NCI-H187 (cell line): ENCODE measurements at places on chromosomes 11 and 22.

DNA sequence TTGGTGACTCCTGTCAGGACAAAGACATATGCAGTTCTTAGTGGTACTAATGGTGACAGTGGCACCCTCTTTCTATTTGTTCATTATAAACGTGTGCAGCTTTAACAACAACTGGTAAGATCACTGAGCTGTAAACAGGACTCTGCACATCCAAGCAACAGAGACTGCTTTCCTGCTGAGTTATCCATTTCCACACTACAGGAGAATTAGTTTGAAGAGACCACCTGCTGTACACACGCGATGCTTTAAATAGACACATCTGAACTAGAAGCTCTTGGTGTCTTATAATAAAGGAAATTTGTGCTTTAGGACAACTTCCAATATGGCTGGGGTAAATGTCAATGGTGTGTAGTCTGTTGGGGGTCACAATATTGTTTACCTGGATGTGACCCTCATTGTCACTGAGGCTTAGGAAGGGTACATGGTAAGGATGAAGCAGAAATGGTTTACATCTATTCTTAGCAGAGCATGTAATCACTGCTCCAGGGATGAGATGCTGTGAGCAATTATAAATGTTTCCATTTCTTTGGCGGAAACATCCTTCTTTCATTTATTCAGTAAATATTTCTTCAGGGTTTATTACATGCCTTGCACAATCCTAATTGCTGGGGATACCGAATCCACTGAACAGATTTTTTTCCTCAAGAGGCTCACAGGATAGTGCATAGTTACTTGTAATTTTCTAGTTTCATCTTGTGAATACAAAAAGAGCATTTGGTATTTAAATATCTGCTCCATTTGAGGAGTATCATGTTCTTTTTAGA lies 354.0 kb upstream of the CCDC90B start:
- peak; percentile 51 for DNase-seq

- no peak for DNase-seq
These were observed at the start of gene PANX3 for GRCh38 chr11:124611064-124611463. TSS of gene PANX3 (plus strand) at chr11:124611428. CDS start at chr11:124611557, 129 bp downstream.

GRCh38 chr22:45246060-45246985 lies 5.6 kb upstream of the KIAA0930 start:
- no peak for DNase-seq

DNA sequence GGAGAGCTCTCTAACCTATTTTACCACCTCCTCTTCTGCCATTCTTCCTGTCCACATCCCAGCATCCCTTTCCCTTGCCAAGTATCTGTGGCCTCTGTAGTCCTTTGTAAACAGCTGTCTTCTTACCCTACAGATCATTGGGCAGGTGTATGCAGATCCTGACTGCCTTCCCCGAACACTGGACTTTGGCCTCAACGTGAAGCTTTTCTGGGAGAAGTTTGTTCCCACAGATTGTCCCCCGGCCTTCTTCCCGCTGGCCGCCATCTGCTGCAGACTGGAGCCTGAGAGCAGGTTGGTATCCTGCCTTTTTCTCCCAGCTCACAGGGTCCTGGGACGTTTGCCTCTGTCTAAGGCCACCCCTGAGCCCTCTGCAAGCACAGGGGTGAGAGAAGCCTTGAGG lies 17.3 kb downstream of the PIK3IP1 start:
- no peak for DNase-seq

DNA sequence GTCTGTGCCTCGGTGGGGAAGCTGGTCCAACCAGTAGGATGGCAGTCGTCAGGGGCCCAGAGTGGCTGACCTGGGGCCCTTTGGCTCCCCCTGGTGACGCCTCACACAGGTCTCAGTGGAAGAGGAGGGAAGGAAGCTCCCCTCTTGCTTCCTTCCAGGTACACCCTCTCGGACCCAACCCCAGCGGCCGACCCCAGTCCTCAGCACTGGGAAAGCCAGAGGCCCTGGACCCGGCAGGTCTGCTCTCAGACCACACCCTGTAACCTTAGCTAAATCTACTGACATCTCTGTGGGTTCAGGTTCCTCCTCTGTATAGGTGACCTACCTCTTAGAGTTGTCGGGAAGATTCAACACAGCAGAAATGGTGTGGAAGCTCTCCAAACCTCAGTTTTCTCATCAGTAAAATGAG lies 3.4 kb upstream of the SCUBE1 start:
- peak; percentile 14 for DNase-seq

- no peak for DNase-seq
These were observed 5.3 kb downstream of the TBCEL start for GRCh38 chr11:121029153-121029552.

- no peak for DNase-seq
These were observed 25.1 kb upstream of the TPH1 start for GRCh38 chr11:18071098-18071705.

GRCh38 chr11:36077886-36078685 lies 134.2 kb downstream of the LDLRAD3 start:
- no peak for DNase-seq

- DNase-seq, result no peak
These were observed 367.1 kb upstream of the B3GAT1 start for GRCh38 chr11:134779179-134779578.

GRCh38 chr22:30325724-30326254 lies 952 bp downstream of the TBC1D10A start:
- no peak for DNase-seq

DNA sequence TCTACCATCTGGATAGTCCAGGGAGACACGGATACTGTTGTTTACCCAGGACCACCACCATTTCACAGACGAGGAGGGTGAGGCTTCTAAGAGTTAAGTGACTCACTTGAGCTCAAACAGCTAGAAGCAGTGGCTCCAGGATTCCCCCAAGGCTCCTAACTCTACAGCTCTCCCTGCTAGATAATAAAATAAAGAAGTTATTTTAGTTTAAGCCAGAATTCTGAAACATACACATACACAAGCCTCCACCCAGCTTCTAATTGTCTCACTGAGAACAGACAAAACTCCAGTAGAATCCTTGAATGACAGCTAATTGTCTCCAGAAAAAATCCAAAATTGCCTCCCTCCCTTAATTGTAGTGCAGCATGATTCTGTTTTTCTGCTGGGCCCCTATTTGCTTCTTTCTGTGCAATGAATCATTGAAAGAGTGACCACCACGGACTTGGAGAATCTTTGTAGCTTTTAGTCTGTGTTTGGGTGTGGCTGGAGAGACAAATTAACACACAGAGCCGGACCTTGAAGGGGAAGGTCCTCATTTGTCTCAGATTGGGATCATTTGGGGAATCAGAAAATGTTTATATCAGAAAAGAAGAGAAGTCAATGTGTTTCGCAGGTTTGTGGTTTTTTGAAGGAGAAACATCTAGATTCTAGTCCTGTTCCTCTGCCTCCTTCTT lies 64.9 kb downstream of the COMMD9 start:
- no peak for DNase-seq

GRCh38 chr22:43343262-43343669 lies at the start of gene SCUBE1:
TSS of gene SCUBE1 (minus strand) at chr22:43343372. CDS start at chr22:43343261, 111 bp downstream.
- no peak for DNase-seq

DNA sequence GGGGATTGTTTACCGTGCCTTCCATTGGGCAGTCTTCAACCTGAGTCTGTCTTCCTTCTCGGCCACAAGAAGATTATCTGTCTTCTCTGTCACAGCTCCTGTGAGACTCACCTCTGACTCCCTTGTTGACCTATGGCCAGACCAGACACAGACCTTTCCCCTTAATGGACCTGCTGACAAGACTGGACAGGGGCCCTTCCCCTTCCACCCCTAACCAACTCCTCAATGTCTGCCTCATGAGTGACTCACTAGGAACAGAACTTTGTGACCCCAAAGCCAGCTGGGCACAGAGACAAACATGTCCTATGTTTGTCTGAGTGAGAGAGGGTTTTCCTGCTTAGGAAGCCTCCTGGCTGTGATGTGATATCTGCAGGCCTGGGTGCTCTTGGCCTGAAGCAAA lies 405.0 kb downstream of the BRD1 start:
- no peak for DNase-seq

- DNase-seq, result no peak
These were observed 40.4 kb downstream of the NUMA1 start for GRCh38 chr11:72039856-72040401.

GRCh38 chr11:115784796-115785521 lies 280.7 kb upstream of the CADM1 start:
- no peak for DNase-seq

- no peak for DNase-seq
These were observed 542.7 kb downstream of the BRD1 start for GRCh38 chr22:49284931-49285330.

DNA sequence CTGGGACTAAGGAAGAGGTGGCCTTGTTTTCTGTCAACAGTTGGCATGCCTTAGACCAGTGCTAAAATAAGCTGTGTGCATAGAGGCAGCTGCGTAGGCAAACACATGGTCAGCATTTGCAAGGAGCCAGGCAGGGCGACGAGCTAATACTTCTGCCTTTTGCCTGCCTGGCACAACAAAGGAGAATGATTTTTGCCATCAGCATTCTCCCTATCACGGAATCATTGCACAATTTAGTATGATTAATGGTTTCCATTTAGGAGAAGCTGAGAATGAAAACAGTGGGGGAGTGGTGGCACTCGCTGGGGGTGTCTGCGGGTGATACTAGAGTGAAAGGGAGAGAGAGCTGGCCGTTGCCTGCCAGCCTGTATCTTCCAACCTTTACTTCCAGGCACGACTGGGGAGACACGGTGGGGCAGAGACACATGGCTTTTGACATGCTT lies 336.0 kb downstream of the CADM1 start:
- DNase-seq, result no peak
